Activated naive CD8-positive, alpha-beta T cell treated with anti-CD3 and anti-CD28 coated beads, Interleukin-2, amount 10 ng/mL, durations not matched to agents 7 days and 5 days (primary cell): ENCODE measurements at places on chromosomes 4 and X.

DNA sequence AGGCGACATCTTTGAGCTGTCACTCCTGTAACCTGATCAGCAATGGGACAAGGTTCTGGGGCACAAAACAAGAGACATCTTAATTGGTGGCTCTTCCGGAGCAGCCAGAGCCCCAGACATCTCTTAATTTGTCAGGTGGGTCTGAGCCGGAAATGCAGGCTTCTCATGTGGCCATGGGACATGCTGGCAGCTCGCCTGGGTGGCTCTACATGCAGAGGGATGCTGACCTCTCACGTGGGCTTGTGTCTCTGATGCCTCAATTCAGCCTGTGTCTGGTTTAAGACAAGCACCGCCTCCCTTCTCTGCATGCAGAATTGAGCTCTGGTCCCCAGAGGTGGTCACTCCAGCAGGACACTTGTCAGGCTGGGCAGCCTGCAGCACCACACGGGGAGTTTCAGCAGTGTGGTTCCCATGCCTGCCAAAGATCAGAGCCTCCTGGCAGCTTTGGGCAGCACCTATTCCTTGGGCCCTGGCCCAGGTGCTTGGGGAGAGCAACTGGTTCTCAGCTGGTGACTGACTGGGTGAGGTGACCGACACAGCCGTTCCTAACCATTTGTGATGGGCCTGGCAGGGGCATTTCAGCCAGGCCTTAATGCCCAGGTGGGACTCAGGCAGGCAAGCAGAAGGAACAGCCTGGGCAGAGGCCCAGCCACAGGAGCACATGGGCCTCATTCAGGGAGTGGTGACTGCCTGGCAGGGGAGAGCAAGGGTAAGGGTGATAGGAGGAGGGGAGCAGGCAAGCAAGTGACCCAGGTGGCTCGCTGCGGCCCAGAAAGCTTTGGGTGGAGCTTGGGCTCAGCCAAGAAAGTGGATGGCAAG is 53.4 kb downstream of the HMX1 start:
- DNase-seq = peak; percentile 3

- no peak for DNase-seq
Measured at GRCh38 chr4:93461541-93461940, 367.0 kb upstream of the ATOH1 start.

GRCh38 chr4:79237851-79238250 is 88.0 kb downstream of the NAA11 start:
- DNase-seq = no peak

GRCh38 chr4:6112606-6113290 is 87.6 kb downstream of the JAKMIP1 start:
- no peak for DNase-seq

DNA sequence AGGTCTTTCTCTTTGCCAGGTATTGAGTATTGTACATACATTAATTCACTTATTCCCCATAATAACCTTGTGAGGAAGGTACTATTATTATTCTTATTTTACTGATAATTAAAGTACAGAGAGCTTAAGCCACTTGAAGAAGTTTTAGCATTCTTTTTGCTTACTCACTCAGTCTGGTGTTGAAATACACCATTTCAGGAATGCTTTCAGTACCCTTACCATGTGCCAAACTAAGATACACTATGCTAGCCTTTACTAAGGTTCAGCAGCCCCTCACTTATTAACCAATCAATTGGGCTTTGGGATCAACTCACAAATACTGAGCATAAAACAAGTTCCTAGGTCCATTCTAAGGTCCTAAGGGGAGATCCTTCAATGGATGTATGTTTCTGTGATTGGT is 179.0 kb upstream of the FGF13 start:
- DNase-seq = no peak

- no peak for DNase-seq
Measured at GRCh38 chr4:23878912-23879732, 10.7 kb downstream of the PPARGC1A start.

- DNase-seq = no peak
Measured at GRCh38 chr4:133233922-133234321, 84.8 kb downstream of the PCDH10 start.

- no peak for DNase-seq
Measured at GRCh38 chr4:180028682-180029081, 2214.5 kb upstream of the TENM3 start.

GRCh38 chr4:174340714-174341113 is 57.0 kb downstream of the CEP44 start:
- DNase-seq = no peak

- DNase-seq = no peak
Measured at GRCh38 chrX:51614353-51615012, 4.2 kb downstream of the CENPVL3 start.

GRCh38 chrX:133185119-133185518 is 33.0 kb downstream of the TFDP3 start:
- DNase-seq = no peak

DNA sequence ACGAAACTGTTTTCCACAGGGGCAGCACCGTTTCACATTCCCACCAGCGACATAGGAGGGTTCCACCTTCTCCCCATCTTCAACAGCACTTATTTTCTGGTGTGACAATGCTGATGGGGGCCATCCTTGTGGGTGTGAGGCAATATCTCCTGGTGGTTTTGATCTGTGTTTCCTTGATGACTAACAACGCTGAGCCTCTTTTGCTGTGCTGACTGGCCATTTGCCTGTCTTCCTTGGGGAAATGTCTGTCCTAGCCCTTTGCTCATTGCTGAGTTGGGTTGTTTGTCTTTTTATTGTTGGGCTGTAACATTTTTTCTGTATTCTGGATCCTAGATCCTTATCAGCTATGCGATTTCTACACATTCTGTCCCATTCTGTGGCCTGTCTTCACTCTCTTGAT is 33.7 kb downstream of the ATP2B3 start:
- DNase-seq = no peak

DNA sequence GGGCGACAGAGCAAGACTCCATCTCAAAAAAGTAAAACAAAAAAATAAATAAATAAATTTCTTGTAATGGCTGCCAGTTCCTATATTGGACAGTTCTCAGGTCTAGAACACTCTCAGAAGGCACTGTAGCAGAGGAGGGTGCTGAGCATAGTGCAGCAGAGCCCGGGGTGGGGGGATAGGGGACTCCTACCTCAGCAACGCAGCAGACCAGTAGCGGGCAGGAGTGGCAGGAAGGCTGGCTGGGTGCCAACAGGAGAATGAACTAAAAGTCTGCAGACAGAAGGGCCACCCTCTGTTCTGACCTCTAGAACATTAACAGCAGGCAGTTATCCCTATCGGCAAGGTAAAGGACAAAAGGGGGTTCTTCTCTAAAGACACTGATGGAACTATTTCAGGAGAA is 20.2 kb downstream of the PDK3 start:
- DNase-seq = no peak

- DNase-seq = peak; percentile 39
Measured at GRCh38 chr4:52051213-52051614, at the start of gene SPATA18. Gene SPATA18 (plus strand): TSS chr4:52051304. CDS start chr4:52051705, 401 bp downstream.

DNA sequence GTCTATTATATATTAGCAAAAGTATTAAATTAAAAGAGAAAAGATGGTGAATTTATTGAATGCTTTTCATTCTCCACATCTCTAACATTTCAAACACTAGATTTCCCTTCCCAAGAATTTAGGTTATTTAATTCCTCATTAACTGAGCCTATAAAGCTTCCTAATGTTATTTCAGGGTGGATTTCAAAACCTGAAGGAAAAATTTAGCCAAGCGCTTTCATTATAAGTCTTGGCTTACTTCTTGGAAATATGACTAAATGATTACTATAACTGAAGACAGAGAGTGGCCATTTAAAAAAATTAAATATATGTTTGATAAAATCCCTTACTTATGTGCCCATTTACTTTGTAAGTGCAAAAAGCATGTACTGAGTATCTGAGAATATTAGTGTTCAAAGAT is 141.8 kb upstream of the ARSJ start:
- DNase-seq = no peak

DNA sequence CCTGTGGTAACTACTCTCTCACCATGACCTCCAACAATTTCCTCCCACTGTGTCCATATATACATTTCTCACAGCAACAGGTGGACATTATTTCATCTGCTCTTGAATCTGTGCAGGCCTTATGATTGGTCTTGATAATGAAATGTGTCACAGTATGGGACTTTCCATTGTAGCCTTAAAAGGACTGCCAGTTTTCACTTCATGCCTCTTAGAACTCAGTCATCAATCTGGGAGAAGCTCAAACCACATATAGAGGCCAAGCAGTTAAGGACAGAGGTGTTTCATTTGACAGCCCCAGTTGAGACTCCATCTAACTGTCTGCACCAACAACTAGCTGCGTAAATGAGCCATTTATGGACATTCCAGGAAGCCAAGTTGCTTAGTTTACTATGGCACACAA is 1534.8 kb downstream of the ARAP2 start:
- DNase-seq = no peak

DNA sequence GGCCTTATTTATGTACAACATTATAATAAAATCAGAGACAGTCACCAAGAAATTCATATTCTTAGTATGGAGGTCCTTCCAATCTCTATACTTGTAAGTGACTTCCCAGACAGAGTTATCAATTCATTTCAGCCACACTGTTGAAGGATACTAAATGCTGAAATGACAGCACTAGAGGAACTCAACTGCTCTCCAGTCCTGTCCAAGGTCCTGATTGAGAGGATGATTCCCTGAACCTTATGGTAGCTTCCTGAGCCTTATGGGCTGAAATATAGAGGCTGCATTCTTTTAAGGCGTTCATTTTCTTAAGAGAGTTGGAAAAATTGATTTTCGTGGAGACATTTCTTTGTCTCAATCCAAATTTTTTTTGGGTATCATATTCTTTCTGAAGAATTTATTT is 205.9 kb downstream of the TLL1 start:
- no peak for DNase-seq

- DNase-seq = no peak
Measured at GRCh38 chrX:149652232-149652981, 20.8 kb upstream of the TMEM185A start.

- peak; percentile 22 for DNase-seq
Measured at GRCh38 chrX:97597954-97598353, 714.2 kb downstream of the RPA4 start.

- DNase-seq = no peak
Measured at GRCh38 chr4:75727073-75727472, 2.7 kb downstream of the USO1 start.

DNA sequence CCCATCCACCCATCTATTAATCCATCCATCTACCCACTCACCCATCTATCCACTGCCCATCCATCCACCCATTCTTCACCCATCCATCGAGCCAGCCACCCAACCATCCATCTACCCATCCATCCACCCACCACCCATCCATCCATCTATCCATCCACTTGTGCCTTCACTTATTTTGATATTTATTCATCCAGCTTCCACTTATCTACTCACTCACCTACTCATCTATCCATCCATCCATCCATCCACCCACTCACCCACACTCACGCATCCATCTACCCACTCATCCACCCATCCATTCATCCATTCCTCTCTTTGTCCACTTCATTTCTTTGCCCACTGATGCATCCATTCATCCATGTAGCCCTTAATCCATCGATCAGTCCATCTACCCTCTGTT is 72.9 kb upstream of the AFAP1 start:
- no peak for DNase-seq
